Ovary (tissue), 10 donors: ENCODE measurements at places on chromosomes 6 and 20. TPM values are rescaled to one million over a fixed set of nuclear protein-coding genes. Genes with fewer than 3 reads are reported as not detected.

DNA sequence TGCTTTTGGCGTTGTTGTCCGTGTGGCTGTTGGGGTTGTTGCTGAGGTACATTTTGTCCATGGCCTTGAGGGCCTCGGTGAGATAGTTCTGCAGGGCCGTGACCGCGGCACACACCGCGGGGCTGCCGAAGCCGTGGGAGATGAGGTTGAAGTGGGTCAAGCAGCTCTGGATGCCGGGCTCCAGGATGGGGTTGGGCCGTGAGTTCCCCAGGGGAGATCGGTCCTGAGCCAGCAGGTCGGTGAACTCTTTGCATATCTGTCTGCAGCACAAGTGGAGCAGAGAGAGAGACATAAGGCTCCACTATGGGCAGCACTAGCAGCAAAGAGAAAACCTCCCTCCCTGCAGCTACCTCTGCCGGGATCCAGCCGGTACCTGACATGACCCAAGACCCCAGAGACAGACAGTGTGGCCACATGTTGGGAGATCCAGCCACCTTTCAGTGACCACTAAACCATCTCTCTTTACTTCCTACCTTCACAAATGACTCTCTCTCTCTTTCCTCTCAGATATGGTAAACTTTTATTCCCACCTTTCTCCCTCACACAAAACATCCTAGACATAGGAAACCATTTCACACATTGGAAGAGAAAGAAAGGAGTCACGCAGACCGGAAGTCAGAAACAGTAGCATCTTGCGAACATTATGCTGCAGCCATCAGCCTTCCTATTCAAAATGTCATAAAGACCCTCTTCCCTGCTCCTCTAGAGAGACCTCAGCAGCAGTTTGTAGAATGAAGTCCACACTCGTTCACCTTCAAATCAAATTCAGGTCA is 16.2 kb downstream of the TFAP2A start:
- H3K4me1 ChIP-seq: peaks cover 2% of the 10 kb centered on the region
- no peak overlapping the region for H3K27ac ChIP-seq
- DNase-seq: no peak
- no peaks in the 10 kb centered on the region for H3K27me3 ChIP-seq
- H3K36me3 ChIP-seq: no peaks in the 10 kb centered on the region

DNA sequence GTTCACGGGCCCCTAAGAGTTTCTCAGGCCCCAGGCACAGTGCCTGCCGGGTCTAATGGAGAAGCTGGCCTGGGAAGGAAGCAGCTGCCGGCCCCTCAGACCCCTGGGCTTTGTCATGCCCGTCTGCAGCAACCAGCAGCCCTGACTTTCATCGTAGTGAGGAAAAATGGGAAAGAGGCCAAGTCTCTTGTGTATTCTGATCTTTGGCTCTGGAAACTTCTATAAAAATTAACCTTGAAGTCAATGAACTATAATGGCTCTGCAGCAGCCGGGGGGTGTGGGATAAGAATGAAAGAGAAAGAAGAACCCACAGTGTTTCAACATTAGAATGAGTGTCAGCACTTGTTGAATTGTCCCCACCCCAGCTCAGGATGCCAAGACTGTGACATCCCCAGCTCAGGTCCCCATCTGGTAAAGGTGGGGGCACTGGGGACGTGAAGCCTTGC is 12.9 kb downstream of the TGM2 start:
- H3K4me3 ChIP-seq: no peak overlapping the region
- peak overlapping the region; percentile 30 for H3K27ac ChIP-seq
- no peaks in the 10 kb centered on the region for H3K36me3 ChIP-seq
- H3K27me3 ChIP-seq: no peaks in the 10 kb centered on the region

DNA sequence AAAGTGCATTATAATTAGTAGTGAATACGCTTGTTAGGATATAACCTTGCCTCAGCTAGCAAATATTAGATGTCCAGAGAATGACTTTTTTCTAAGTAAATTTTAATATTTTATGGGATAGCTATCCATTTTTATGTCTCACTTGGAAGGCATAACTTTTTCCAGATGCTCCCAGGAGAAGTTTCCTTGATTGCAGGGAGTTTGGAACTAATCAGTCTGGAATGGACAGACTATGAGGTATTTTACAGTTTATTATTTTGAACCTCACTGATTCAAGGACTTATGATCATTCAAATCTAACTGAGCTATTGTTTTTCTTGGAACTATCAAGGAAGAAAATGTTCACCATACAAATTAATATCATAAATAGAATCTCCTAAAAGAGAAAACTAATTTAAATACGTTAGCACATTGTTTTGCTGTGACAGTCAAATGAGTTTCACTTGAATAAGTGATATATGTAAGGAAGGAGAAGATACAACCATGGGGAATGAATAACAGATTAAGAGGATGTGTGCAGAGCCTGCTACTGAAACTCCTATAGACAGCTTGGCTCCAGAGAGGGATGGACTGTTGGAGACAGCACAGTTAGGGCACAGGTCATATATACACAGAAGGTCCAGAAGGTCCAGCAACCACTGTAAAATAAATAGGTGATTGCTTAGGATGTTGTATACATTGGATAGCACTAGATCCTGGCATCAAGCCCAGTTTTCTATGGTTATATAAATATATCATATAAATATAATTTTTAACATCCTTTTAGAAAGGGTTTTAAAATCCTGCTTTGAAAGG is 20.6 kb upstream of the LCA5 start:
- H3K4me1 ChIP-seq: no peaks in the 10 kb centered on the region
- H3K27ac ChIP-seq: no peak overlapping the region
- no peaks in the 10 kb centered on the region for H3K27me3 ChIP-seq
- no peak overlapping the region for H3K4me3 ChIP-seq
- H3K36me3 ChIP-seq: no peaks in the 10 kb centered on the region
- no peak for DNase-seq

DNA sequence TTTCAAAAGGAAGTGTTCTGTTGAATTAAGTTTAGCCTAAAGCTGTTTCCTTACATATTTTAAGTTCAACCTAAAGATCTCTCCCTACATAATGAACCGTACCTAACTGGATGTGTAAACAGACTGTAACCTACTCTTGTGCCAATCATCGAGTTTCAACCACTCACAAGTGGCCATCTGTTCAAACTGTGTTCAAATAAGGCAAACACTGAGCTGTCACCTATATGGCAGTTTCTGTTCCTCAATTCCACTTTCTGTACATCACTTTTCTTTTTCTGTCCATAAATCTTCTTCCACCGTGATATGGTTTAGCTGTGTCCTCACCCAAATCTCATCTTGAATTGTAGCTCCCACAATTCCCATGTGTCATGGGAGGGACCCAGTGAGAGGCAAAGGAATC is 428.6 kb downstream of the HACE1 start:
- no peak for DNase-seq
- H3K4me1 ChIP-seq: no peaks in the 10 kb centered on the region
- H3K27me3 ChIP-seq: no peaks in the 10 kb centered on the region
- H3K27ac ChIP-seq: no peak overlapping the region
- no peak overlapping the region for H3K4me3 ChIP-seq

DNA sequence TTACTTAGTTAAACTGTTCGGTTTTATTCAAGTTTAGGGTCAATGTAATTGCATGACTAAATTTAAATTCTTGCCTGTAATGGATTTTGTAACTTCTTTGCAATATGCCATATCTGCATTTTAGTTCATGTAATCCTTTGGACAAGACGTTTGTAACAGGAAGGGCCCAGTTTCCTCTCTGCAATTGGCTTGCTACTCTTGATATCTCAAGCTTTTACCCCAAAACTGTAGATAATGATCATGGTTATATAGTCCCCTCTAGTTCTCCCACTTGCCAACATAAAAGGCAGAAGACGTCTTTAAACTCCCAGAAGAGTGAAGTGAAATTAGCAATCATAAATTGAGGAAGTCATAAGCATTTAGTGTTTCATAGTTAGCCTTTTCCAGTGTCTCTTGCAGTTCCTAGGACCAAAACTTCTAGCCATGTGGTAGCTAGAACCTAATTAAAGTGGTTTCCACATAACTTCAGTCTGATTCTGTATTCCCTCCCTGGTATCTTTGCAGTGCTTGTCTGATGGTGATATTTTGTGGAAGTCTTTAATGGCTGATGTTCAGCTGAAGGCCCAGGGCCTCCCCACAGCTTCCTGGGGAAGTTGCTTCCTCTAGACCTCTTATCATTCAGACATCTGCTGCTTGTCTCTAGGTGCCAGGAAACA is 117.8 kb upstream of the SUPT3H start:
- no peaks in the 10 kb centered on the region for H3K4me1 ChIP-seq
- H3K27ac ChIP-seq: no peak overlapping the region
- no peak for DNase-seq
- H3K36me3 ChIP-seq: no peaks in the 10 kb centered on the region
- no peak overlapping the region for H3K4me3 ChIP-seq

- H3K27ac ChIP-seq: no peak overlapping the region
- H3K4me3 ChIP-seq: no peak overlapping the region
- no peaks in the 10 kb centered on the region for H3K4me1 ChIP-seq
- H3K36me3 ChIP-seq: no peaks in the 10 kb centered on the region
Observed at GRCh38 chr20:43839793-43840199, 74.9 kb upstream of the TOX2 start.

- peaks cover 2% of the 10 kb centered on the region for H3K4me1 ChIP-seq
- H3K36me3 ChIP-seq: no peaks in the 10 kb centered on the region
- no peak for DNase-seq
Observed at GRCh38 chr20:48766961-48767960, 60.5 kb downstream of the PREX1 start.

DNA sequence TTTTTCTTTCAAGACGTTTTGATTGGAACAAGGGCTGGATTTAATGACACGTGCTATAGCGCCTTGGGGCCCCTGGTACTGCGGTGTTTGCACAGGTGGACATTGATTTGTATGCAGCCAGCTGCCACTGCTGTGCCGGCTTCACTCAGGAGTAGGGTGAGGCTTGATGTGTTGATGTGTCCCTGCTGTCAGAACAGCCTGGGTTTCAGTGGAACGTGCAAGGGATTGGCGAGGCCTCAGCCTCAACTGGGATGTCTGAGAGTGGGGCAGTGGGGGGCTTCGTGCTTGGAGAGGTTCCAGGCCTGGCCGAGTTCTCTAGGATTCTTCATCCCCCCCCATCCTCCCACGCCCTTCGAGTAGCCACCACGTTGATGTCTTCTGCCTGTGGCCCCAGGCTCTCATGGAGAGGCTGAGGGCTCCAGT is 23.0 kb downstream of the PYGB start:
- H3K36me3 ChIP-seq: no peaks in the 10 kb centered on the region
- no peaks in the 10 kb centered on the region for H3K27me3 ChIP-seq
- DNase-seq: peak; percentile 13
- no peak overlapping the region for H3K4me3 ChIP-seq

- no peaks in the 10 kb centered on the region for H3K36me3 ChIP-seq
- no peak overlapping the region for H3K4me3 ChIP-seq
- DNase-seq: no peak
Observed at GRCh38 chr6:134247231-134247833, 70.6 kb downstream of the SGK1 start.

GRCh38 chr6:14985366-14985765 is 260.5 kb upstream of the JARID2 start:
- H3K4me3 ChIP-seq: no peak overlapping the region
- DNase-seq: no peak
- H3K27me3 ChIP-seq: no peaks in the 10 kb centered on the region
- H3K27ac ChIP-seq: no peak overlapping the region

GRCh38 chr6:149859938-149860337 is 4.2 kb downstream of the LRP11 start:
- H3K27me3 ChIP-seq: no peaks in the 10 kb centered on the region
- no peak for DNase-seq
- H3K4me1 ChIP-seq: peaks cover 5% of the 10 kb centered on the region
- H3K4me3 ChIP-seq: no peak overlapping the region
- H3K27ac ChIP-seq: no peak overlapping the region
- H3K36me3 ChIP-seq: no peaks in the 10 kb centered on the region

DNA sequence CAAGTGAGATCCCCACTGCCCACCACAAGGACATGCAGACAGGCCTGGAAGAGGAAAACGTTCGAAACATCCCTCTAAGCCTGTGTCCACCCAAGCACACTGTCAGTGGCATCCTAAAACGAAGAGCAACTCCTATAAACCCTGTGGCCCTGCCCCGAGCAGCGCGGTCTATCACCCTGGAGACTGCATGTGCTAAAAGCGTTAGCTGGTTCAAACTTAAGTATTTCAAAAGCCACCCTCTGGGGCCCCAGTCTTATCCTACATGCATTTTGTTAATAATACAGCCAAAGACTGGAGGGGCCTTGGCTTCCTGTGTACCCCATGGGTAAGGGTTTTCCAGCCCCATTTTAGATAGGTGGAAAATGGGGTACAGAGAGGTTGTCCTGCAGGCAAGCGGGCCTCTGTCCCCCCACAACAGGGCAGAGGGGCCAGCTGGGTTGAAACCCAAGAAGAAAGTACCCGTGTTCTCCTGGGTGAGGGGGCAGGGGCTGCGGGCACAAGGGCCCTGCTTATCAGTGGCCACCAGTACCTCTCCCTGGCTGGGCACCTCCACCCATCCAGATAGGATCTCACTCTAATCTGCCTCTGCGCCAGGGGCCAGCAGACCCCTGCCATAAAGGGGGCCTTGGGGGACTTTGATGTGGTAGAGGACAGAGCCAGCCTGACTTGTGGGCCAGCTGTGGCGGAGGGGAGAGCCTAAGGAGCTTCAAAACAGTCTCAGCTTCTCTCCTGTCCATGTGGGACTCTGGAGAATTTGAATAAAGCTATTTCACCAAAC is 28.3 kb downstream of the PREX1 start:
- no peaks in the 10 kb centered on the region for H3K4me1 ChIP-seq
- DNase-seq: no peak
- H3K27ac ChIP-seq: no peak overlapping the region
- no peaks in the 10 kb centered on the region for H3K27me3 ChIP-seq

- no peaks in the 10 kb centered on the region for H3K4me1 ChIP-seq
- no peaks in the 10 kb centered on the region for H3K27me3 ChIP-seq
- DNase-seq: no peak
- H3K36me3 ChIP-seq: no peaks in the 10 kb centered on the region
Observed at GRCh38 chr6:9233686-9234085, 798.3 kb upstream of the SLC35B3 start.

DNA sequence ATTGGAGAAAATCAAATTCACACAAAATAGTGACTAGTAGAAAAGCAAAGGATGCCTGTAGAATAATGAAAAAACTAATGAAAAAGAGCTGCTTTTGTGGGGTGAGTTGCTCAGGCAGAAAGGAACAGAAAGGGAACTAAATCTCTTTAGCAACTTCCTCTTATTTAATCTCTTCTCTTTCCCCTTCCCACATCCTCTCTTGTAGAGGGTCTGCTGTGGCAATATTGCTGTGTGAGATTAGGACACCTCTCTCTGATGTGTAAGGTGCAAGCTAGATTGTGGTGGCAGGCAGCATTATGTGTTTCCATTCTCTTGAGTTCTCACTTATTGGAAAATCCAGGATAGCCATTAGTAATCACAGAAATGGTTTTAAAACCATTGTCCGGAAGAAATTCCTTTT is 49.7 kb downstream of the SYNE1 start:
- no peak overlapping the region for H3K4me3 ChIP-seq
- H3K27me3 ChIP-seq: no peaks in the 10 kb centered on the region
- no peaks in the 10 kb centered on the region for H3K4me1 ChIP-seq
- no peak overlapping the region for H3K27ac ChIP-seq
- H3K36me3 ChIP-seq: no peaks in the 10 kb centered on the region

Gene CD83
- 23.1 TPM for total RNA-seq

Gene PABPC1L
- 21.9 TPM for total RNA-seq

Gene ADAT2
- 4.6 TPM for total RNA-seq

Gene WFDC12
- total RNA-seq: not detected

Gene RCAN2
- 40.4 TPM for total RNA-seq

Gene CEP250
- 30.4 TPM for total RNA-seq

Gene IL17F
- not detected for total RNA-seq

Gene MCCD1
- total RNA-seq: not detected
